ENCODE measurements at places on chromosomes 7 and 10. TPM values are rescaled to one million over a fixed set of nuclear protein-coding genes. Genes with fewer than 3 reads are reported as not detected.

UBE2D4 gene
- 12.1 TPM for total RNA-seq

RADIL gene
- total RNA-seq: not detected

FLNC gene
- 56.8 TPM for total RNA-seq

ABCB1 gene
- 3.0 TPM for total RNA-seq

OR2A14 gene
- total RNA-seq: not detected

LAMB4 gene
- 0.13 TPM for total RNA-seq

MLXIPL gene
- not detected for total RNA-seq

- no peaks in the 10 kb centered on the region for H3K4me1 ChIP-seq
- no peak for DNase-seq
- no peak overlapping the region for H3K4me3 ChIP-seq
- H3K27me3 ChIP-seq: no peaks in the 10 kb centered on the region
Measured at GRCh38 chr7:129980667-129981066, 27.9 kb upstream of the UBE2H start.

DNA sequence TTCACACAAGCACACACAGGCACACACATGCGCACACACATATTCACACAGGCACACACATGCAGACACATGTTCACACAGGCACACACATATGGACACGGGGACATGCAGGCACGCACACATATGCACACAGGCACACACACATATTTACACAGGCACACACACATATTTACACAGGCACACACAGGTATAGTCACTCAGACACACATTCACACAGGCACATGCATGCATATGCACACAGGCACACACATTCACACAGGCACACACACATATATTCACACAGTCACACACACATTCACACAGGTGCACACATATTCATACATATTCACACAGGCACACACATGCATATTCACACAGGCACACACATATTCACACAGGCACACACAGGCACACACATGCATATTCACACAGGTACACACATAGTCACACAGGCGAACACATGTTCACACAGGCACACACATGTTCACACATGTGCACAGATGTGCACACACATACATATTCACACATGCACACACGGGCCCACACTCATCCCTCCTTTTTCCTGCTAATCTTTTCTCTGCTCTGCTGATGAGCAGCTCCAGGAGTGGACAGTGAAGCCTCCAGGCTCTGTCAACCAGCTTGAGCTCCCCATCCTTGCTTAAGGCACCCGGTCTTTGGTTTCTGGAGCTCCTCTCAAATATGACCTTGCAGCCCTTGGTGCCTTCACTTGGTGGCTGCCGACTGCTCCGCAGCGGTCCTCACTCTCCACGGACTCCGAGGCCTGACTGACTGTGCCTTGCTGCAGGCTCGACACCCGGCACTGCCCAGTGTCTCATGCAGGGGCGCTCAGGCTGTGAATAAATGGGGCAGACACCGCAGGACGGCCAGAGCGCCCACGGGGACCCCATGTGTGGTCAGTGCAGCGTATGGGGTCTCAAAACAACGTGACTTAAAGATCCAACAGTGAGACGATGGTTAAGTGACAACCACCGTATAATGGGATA lies 581.2 kb upstream of the MGMT start:
- H3K4me3 ChIP-seq: no peak overlapping the region
- no peaks in the 10 kb centered on the region for H3K36me3 ChIP-seq
- DNase-seq: no peak
- no peaks in the 10 kb centered on the region for H3K4me1 ChIP-seq
- H3K27ac ChIP-seq: no peak overlapping the region
- no peaks in the 10 kb centered on the region for H3K27me3 ChIP-seq

- no peak for DNase-seq
- no peaks in the 10 kb centered on the region for H3K4me1 ChIP-seq
- H3K4me3 ChIP-seq: no peak overlapping the region
- no peak overlapping the region for H3K27ac ChIP-seq
Measured at GRCh38 chr10:119120413-119120867, 16.5 kb downstream of the DENND10 start.

DNA sequence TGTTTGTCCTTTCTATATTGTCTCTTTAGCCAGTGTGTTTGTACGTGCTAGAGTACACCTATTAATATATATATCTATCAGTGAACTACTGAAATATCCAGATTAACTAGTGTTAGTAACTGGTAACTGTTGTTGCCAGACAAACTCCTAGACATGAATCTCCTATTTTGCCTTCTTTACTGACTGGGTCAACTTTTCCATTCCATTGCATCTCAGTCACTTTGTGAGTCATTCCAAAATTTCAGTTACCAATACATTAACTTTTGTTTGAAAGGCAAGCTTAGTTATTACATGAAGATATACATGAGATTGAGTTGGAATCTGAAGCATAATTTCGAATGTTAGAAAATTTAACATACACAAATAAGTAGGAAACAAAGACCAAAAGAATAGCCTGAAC lies 51.4 kb downstream of the BTAF1 start:
- no peaks in the 10 kb centered on the region for H3K4me1 ChIP-seq
- no peak overlapping the region for H3K27ac ChIP-seq
- no peak for DNase-seq
- no peak overlapping the region for H3K4me3 ChIP-seq

DNA sequence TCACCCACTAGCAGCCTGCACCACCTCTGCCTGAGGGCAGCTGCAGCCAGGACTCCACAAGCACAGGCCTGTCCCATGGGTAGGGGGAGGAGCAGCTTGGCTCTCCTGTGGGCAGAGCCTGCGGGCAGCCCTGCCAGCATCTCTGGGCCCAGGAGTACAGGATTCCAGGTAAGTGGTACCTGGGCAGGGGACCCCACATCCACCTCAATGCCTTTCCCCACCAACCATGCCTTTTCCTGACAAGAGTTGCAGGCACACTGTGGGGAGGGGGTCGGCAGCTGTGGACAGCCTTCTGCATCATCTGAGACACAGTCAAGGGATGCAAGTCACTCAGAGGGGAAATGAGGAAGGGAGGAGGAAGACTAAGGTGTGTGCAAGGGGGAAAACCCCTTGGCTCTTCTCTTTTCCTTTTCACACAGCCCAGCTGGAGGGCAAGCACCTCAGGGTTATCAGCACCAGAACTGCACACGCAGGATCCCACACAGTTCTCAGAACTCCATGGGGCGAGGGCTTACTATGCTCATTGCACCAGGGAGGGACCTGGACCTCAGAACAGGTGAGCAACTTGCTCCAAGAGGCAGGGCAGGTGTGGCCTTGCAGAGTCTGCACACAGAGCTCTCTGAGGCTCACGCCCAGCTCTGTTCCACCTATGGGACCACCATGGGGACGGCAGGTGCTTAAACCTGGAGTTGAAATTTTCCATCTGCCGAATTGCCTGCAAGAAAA lies 16.5 kb upstream of the ANTXRL start:
- no peak overlapping the region for H3K4me3 ChIP-seq
- H3K4me1 ChIP-seq: no peaks in the 10 kb centered on the region
- no peaks in the 10 kb centered on the region for H3K27me3 ChIP-seq
- no peaks in the 10 kb centered on the region for H3K36me3 ChIP-seq
- no peak overlapping the region for H3K27ac ChIP-seq
- no peak for DNase-seq

GRCh38 chr10:104937567-104937966 lies 296.5 kb downstream of the SORCS3 start:
- H3K27ac ChIP-seq: no peak overlapping the region
- no peaks in the 10 kb centered on the region for H3K4me1 ChIP-seq
- DNase-seq: no peak

DNA sequence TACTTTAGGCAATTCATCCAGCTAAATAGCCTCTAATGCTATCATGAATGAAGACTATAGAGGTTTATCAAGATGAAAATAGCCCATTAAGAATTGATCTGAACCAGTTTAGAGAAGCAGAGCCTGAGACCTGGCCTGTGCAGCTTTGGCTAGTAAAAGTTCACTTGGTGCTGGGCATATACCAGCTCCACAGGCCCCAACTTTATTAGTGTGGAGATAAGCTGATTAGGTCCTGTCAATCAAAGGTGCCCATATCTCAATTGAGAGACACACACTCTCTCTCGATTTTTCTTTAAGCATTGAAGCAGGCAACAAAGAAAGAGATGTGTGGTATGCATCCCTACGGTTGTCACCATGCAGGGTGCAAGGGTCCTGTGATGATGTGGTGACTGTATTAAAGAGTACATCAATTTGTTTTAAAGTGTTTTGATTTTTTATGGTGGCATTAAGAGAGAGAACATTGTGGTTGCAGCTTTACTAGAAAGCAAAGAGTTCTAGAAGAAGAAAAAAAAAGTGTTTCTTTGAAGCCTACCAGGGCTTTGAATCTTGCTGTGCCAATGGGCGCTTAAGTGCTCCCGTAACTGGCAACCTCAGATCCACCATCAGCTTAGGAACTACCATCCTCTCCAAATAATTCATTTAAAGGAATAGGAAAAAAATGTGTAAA lies 111.6 kb downstream of the VTI1A start:
- H3K36me3 ChIP-seq: no peaks in the 10 kb centered on the region
- DNase-seq: no peak
- H3K27me3 ChIP-seq: no peaks in the 10 kb centered on the region
- H3K27ac ChIP-seq: no peak overlapping the region
- H3K4me3 ChIP-seq: no peak overlapping the region

- peaks cover 13% of the 10 kb centered on the region for H3K4me1 ChIP-seq
- H3K4me3 ChIP-seq: no peak overlapping the region
- no peaks in the 10 kb centered on the region for H3K36me3 ChIP-seq
- no peak overlapping the region for H3K27ac ChIP-seq
Measured at GRCh38 chr7:16758631-16759611, 5.4 kb downstream of the TSPAN13 start.

DNA sequence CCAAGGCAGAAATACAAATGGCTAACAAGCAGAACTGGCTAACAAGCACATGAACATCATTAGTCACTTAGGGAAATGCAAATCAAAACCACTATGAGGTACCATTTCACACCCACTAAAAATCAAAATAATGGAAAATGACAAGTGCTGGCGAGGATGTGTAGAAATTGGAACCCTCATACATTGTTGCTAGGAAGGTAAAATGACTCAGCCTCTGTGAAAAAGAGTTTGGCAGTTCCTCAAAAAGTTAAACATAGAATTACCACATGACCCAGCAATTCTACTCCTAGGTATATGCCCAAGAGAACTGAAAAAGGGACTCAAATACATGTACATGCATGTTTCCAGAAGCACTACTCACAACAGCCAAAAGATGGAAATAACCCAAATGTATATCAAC lies 52.8 kb upstream of the ANAPC16 start:
- peaks cover 10% of the 10 kb centered on the region for H3K4me1 ChIP-seq
- no peak overlapping the region for H3K4me3 ChIP-seq
- no peak overlapping the region for H3K27ac ChIP-seq
- H3K27me3 ChIP-seq: no peaks in the 10 kb centered on the region
- H3K36me3 ChIP-seq: no peaks in the 10 kb centered on the region
- no peak for DNase-seq

GRCh38 chr10:62735464-62736167 lies 68.9 kb upstream of the ADO start:
- H3K27me3 ChIP-seq: no peaks in the 10 kb centered on the region
- H3K27ac ChIP-seq: no peak overlapping the region
- H3K4me3 ChIP-seq: no peak overlapping the region

DNA sequence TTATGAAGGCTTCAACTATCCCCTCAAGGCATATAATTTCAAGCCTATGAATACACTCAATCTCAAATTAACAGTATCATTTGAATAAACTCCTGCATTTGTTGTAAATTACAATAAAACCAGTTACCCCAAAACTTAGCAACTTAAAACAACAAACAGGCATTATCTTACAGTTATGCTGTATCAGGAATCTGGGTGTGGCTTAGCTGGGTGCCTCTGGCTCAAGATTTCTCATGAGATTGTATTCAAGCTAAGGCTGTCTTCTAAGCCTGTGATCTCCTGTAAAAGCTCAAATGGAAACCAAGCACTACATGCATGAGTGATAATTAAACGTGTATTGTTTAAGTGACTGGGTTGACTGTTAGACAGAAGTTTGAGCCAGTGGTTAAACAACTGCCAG lies 341.0 kb upstream of the PHF14 start:
- no peak overlapping the region for H3K4me3 ChIP-seq
- no peaks in the 10 kb centered on the region for H3K36me3 ChIP-seq
- no peak for DNase-seq
- no peaks in the 10 kb centered on the region for H3K4me1 ChIP-seq

- no peaks in the 10 kb centered on the region for H3K36me3 ChIP-seq
- peaks cover 11% of the 10 kb centered on the region for H3K4me1 ChIP-seq
- H3K27ac ChIP-seq: peak overlapping the region; percentile 24
Measured at GRCh38 chr10:2111965-2112364, 374.6 kb upstream of the ADARB2 start.

GRCh38 chr7:11935905-11936304 lies 103.9 kb upstream of the THSD7A start:
- H3K36me3 ChIP-seq: no peaks in the 10 kb centered on the region
- H3K27ac ChIP-seq: no peak overlapping the region
- no peaks in the 10 kb centered on the region for H3K27me3 ChIP-seq
- no peak for DNase-seq
- no peak overlapping the region for H3K4me3 ChIP-seq

DNA sequence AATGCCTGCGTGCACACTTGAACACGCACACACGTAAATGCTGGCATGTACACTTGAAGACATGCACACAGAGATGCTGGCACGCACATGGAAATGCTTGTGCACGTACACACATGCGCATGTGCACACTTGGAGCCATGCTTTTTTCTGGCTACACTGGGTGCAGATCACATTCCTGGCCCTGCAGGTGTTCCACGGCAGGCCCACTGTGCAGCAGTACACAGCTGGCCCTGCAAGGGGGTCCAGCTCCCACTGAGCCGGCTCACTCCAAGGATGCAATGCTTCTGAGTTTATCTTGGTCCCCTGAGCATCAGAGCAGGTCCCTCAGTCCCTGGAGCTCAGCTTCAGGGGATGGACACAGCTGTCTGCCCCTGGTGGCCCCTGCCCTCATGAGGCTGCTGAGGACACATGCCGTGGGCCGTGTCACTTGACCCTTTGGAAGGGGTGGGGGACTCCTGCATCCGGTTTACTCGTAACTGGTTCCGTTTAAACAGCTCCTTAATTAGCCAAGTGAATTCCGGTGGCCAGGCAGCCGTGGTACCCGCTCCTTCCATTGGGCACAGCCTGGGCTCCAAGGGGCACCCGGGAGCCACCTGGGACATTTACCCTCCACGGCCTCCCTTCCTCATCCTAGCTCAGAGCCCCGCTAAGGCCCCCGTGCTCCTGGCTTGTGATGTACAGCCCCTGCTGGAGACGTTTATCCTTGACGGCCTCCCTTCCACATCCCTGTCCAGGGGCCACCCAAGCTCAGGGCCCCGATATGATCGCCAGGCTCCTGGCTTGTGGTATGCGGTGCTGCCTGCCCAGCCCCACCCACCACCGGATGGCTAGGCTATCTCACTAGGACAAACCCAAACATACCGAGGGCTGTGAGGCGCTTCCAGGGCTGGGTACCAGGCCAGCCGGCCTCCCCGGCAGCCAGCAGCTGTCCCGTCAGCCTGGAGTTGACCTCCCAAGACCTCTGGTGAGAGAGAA lies 39.5 kb upstream of the DPYSL4 start:
- H3K36me3 ChIP-seq: no peaks in the 10 kb centered on the region
- no peaks in the 10 kb centered on the region for H3K27me3 ChIP-seq
- no peak overlapping the region for H3K27ac ChIP-seq
- H3K4me3 ChIP-seq: no peak overlapping the region
- no peak for DNase-seq
- no peaks in the 10 kb centered on the region for H3K4me1 ChIP-seq
